ENCODE measurements at places on chromosomes 7 and 10.
A peak's percentile ranks its signal among the peaks of the same experiment; 100 is the strongest.

- no peak for DNase-seq
Measured at GRCh38 chr7:81693080-81693479, 76.8 kb downstream of the HGF start.

DNA sequence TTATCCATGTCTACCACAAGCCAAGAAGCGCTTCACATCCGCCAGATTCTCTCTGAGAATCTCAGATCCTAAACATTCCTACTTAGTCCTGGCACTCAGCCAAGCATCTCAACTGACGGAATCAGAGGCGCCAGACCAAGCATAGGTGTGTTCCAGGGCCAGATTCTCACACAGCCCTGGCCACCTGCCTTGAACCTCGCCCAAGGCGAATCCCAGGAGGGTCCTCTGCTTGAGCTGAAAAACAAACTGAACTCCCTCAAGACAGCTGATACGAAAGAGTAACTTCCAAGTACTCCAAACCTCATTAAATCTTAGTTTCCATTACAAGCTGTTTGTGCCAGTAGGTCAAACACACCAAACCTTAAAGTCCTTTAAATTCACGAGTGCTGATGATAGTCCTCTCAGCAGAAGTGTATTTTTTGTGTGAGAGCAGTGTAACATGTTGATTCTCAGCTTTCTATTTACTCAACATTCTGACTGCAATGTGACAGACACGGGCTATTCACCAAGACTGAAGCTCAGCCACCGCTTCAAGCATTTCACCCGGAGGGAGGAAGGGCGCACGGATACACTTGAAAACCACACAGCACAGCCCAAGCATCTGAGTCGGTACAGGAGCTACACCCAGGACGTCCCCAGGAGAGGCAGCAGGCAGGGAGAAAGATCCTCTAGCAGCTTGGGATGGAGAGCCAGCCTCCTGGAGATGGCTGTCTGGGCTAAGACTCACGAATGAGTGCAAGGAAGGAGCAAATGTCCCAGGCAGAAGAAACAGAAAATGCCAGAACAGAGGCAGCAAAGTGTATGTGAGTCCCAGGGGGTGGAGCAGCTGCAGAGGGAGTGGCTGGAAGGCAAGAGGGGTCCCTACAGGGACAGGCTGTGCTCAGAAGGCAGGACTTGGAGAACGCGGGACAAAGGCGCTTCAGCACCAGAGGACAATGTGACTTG lies 6.0 kb downstream of the PARD3 start:
- DNase-seq: peak; percentile 63

DNA sequence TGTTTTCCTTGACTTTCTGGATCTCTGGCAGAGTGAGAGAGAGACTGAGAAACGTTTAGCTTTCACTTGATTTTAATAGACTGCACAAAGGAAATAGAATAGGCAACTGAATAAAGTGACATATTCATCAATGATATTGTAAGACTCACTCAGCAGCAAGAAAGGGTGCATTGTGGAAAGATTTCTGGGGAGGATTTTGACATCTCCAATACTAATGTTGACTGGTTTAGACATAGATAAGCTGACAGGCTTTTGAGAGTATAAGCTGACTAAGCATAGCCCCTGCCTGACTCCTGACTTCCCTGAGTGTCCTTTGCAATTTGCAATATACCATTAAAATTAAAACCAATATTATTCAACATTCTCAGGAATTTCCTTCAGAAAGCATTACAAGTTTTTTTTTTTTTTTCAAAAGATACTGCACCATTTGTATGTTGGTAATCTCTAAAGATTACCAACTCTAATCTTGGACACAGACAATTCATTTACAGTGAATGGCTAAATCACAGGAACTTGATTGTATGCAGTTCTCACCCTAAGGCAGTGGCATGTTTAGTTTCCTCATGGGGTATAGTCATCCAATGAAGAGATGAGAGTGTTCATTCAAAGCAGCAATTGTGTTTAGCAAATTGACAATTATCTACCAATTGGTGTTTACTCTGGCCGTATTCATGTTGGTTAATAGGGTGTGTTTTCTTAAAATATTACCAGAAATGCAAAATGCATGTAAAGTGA lies 325.6 kb downstream of the SORCS3 start:
- DNase-seq: no peak

DNA sequence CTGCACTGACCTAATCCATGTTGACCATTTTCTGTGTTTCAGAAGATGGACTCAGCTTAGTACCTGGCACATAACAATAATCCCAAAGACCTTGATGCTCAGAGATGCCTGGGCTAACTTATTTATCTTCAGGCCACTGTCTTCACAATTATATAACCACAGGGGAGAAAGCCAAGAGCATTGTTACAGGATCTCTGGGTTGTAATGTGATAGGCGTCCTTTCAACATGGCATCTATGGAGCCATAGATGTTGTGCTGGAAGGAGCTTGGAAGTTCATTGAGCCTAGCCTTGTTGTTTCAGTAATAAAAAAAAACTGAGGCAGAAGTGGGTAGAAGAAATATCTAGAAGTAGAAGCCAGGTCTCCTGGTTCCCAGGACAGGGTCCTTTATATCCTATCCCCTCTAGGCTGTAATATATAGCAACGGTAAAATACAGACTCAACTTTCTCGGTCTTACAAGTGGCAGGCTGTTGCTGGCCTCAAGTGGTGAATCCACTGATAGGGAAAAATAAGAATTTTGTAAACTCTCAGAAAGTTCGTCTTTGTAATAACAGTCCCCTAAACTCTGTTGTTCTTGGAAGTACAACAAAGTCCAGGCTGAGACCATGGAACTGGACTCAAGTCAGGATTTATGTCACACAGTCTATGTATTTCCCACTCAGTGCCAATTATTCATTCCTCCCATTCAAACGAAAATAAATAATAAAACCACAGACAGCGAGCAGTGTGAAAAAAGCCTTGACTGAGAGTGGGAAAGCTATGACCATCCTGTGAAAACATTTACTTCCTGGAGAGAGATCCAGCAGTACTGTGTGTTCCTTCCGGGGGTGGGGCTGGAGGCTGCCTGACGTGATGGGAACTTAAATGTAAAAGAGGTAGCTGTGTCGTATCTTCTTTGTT lies 277.6 kb downstream of the REEP3 start:
- DNase-seq: peak; percentile 99

- DNase-seq: no peak
Measured at GRCh38 chr10:17808971-17809841, at the start of gene MRC1. Gene MRC1 (plus strand): TSS chr10:17809348. CDS start chr10:17809466, 118 bp downstream.

- DNase-seq: peak; percentile 97
Measured at GRCh38 chr10:70267161-70267933, 16.5 kb downstream of the NPFFR1 start.

DNA sequence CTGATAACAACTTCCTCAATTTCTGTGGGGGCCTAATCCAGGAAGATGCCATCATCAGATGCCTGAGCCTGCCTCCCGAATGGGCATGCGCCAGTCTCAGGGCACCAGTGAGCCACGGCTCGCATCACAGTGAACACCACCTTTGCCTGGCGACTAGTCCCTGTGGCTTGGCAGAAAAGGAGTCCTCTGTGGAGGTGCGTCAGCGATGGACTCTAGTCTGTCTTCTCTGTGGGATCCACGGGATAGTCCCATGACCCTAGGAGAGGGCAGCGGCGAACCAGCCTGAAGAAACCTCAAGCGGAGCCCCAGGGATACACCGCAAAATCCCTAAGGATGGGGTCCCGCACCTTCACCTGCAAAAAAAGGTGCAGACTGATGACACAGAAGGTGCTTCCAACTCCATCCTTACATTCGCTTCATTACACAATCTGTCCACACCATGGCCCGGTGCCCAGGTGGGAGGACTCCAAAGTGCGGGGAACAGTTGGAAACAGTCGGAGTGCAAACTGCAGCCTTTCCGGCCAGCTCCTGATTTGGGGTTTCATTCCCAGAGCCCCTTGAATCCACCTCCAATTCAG lies 35.1 kb upstream of the ZNF273 start:
- DNase-seq: no peak

DNA sequence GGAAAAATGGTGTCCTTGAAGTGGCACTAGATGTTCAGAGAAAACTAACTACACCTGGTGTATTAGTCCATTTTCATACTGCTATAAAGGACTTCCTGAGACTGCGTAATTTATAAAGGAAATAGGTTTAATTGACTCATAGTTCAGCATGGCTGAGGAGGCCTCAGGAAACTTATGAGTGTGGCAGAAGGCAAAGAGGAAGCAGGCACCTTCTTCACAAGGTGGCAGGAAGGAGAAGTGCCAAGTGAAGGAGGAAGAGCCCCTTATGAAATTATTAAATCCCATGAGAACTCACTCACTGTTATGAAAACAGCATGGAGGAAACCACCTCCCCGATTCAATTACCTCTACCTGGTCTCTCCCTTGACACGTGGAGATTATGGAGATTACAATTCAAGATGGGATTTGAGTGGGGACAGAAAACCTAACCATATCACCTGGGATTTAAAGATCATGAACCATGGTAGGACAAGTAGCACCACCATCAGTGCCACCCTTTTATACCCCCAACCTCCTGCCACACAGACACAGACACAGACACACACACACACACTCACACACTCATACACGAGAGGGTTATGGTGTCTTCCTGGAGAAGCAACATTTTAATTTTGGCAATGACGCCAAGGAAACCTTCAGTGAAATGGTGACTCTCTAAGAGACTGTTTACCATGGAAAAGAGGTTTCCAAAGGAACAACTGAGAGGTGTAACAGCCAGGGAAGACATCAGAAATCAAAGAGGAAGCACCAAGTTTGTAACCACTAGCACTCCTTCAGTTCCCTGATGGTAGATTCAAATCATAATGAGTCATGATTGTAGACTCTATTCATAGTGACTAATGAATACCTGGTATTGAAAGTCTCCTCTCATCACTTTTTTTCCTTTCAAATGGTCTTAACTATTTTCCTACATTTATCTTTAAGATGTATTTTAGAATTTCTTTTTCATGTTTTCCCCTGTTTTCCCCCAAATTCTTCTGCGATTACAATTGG lies 41.8 kb upstream of the WNT16 start:
- peak; percentile 65 for DNase-seq

DNA sequence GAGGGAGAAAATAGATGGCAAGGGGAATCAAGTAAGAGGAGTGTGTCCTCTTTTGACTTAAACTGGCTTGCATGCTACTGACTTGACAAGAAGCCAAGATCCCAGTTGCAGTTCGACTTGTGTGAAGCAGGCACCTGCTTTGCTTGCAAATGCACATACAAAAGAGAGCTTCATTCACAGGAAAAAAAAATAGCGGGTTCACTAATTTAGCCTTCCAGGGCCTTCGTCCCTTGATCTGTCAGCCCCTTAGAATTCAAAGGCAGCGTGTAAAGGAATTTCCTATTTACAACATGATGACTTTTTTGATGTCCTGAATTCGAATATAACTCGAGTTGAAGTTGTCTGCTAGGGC lies 192.1 kb downstream of the CELF2 start:
- no peak for DNase-seq

- no peak for DNase-seq
Measured at GRCh38 chr7:2470204-2471021, 5.8 kb downstream of the GRIFIN start.

GRCh38 chr10:49745756-49746155 lies 16.4 kb downstream of the OGDHL start:
- no peak for DNase-seq

- no peak for DNase-seq
Measured at GRCh38 chr10:117074621-117075020, 63.4 kb downstream of the VAX1 start.

DNA sequence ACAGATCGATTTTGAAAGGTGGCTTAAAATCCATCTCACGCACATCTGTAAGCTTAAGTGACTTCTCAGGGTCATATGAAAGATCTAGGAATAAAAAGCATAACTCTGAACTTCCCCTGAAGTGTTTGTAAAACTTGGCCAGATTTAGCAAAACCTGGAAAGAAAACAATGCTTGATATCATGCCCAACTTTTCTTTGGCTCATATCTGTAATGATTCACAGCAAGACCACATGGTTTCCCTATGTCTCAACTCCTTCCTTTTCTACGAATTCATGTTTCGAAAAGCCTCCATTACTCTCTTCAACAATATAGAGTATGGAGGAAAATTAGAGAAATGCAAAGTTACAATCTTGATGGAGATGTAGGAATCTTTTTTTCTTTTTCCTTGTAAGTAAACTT lies 20.1 kb upstream of the CABCOCO1 start:
- peak; percentile 58 for DNase-seq

DNA sequence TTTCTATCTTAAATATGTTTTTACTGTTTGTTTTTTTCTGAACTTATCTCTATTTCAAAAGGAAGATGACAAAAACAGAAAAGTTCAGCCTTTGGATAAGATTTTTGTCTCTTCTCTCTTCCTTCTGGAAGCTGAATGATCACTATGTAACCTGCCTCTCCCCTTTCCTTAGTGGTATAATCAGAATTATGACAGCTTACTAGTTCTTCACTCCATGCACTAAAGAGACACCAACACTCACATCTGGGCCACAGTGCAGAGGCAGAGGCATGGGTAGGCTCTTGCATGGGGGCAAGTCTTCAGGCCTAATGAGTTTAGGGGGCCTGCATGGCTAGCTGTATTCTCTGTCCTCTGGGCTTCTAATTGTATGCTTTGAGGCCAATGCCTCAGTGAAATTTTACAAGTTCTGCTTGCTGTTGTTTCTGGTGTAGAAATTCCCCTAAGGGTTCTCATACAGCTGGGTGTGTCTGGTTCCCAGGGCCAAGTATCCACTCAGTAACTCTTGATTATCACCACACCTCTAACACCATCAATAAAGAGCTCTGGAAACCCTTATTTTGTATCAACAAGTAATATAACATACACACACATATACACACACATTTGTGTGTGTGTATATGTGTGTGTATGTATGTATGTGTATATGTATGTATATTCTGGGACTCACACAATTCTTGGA lies 96.8 kb upstream of the POM121L12 start:
- DNase-seq: no peak

- peak; percentile 30 for DNase-seq
Measured at GRCh38 chr10:119254335-119254734, 47.0 kb downstream of the GRK5 start.

DNA sequence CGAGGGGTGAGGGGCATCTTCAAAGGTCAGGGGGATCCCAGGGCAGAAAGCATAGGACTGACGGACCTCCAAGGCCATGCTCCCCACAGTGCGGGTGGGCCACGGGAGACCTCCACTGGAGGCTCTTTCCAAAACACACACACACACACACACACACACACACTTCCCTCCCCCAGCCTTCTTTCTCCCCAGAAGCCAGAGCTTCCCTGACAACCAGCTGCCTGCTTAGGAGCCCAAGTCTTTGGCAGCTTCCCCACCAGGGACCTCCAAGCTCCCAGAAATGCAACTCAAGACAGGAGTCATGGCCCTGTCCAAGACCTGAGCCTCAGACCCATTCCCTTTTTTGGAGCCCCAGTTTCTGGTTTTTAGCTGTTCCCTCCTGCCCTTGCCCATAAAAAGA lies 710 bp upstream of the C10orf105 start:
- no peak for DNase-seq

- DNase-seq: no peak
Measured at GRCh38 chr10:26858707-26859034, 2.1 kb downstream of the ABI1 start.

- DNase-seq: no peak
Measured at GRCh38 chr10:30577048-30577447, 52.5 kb downstream of the LYZL2 start.

- no peak for DNase-seq
Measured at GRCh38 chr10:46547541-46548497, 8.6 kb downstream of the GPRIN2 start.

- peak; percentile 82 for DNase-seq
Measured at GRCh38 chr10:60148266-60148840, 241.3 kb downstream of the ANK3 start.
